Natural killer cell (primary cell): ENCODE measurements at places on chromosomes 16 and 17. TPM values are rescaled to one million over a fixed set of nuclear protein-coding genes. Genes with fewer than 3 reads are reported as not detected.

DNA sequence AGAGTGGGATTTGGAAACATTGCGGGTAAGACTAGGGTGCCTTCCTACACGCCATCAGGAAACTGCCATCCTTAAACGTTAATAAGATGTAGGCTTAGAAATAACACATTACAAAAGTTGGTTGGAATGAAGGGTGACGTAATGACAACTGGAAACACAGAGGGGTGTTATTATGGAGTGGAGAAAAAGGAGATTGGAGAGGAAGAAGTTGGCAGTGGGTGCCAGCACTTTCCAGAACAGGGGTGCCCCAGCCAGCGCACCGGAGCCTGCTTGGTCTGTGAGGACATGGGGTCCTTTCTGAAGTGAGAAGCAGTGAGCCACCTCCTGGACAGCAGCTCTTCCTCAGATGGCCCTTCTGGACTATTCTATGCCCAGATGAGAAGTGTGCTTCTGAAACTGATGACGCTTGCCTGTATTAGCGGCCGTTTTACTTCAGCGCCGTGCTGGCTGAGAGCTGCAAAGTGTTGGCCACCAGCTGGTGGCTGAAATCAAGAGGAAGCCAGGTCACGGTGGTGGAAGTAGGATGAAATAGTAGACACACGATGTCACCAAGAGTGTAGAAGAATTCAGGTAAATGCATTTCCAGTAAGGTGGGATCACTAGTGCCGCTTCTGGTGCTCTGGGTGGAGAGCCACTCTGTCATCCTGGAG lies 244.8 kb downstream of the NTN1 start:
- no peak for DNase-seq
- no peak overlapping the region for H3K27ac ChIP-seq
- H3K36me3 ChIP-seq: no peaks in the 10 kb centered on the region
- H3K4me1 ChIP-seq: no peaks in the 10 kb centered on the region
- no peak overlapping the region for H3K4me3 ChIP-seq

DNA sequence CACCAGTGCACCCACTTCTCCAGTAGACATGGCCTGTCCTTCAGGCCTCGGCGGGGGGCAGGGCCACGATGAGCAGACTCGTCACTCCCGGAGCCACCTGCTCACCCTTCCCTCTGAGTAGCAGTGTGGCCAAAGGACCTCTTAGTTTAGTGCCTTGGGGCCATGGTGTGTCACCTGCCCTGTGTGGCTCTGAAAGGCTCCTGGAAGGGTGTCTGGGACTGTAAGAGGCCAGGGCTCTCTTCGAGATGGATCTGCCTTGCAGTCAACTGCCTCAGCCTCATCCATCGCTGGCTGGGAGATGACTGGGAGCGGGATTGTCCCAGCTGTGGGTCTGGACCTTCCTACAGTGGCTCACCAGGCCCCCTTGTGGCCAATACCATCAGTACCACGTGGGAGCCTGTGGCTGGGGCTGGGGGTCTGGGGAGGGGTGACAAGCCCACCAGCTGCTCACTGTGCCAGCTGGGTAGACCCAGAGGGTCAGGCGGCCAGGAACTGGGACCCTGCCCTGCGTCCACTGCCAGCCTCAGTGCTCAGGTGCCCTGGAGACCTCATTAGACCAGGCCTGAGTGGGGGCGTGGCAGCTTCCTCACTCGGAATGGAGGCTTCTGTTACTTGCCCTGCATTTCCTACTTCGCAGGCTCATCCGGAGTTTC lies 133.4 kb downstream of the OR1D5 start:
- DNase-seq: peak; percentile 48
- no peaks in the 10 kb centered on the region for H3K27me3 ChIP-seq
- H3K4me3 ChIP-seq: no peak overlapping the region
- peaks cover 27% of the 10 kb centered on the region for H3K36me3 ChIP-seq
- no peak overlapping the region for H3K27ac ChIP-seq

DNA sequence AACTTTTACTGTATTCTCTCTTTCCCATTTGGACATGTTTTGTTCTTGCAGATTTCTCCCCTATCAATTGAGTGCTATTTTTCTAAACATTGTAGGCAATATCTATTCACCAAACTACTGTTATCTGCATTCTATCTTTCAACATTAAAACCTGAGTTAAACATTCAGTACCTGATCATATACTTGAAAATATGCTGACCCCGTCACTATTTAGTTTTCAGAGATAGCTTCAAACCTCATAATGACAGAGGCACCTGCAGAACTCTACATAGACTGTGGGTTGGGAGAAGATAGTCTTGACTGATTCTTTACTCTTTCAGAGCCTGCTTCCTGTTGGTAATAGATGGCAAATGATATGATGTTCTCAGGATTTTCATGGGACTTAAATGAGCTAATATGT lies 965.7 kb upstream of the GOT2 start:
- DNase-seq: no peak
- no peak overlapping the region for H3K27ac ChIP-seq
- no peak overlapping the region for H3K4me3 ChIP-seq
- H3K36me3 ChIP-seq: no peaks in the 10 kb centered on the region

DNA sequence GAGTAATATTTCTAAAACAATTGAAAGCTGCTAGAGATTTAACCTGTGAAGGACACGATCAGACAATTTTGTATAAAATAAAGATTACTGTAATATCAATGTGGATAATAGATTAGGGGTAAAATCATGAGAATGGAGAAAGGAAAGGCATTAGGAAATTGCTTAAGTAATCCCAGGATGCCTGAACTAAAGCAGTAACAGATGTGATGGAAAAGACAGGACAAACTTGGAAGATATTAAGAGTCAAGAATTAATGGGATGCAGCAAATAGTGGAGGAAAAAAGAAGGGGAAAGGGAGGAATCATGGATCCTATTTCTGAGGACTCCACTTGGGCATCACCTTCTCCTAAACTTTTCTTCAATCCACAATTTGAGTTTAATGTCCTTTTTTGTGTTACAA lies 437.1 kb upstream of the PMFBP1 start:
- DNase-seq: no peak
- H3K4me3 ChIP-seq: no peak overlapping the region
- no peaks in the 10 kb centered on the region for H3K27me3 ChIP-seq
- no peaks in the 10 kb centered on the region for H3K4me1 ChIP-seq
- no peaks in the 10 kb centered on the region for H3K36me3 ChIP-seq

Gene PFN1
- 1,278 TPM for total RNA-seq

GRCh38 chr17:81961087-81961511 lies at the start of gene NOTUM:
Gene NOTUM (minus strand): TSS chr17:81961187. CDS start chr17:81960909, 278 bp downstream.
- peaks cover 28% of the 10 kb centered on the region for H3K4me1 ChIP-seq
- H3K36me3 ChIP-seq: no peaks in the 10 kb centered on the region
- H3K4me3 ChIP-seq: peak within 1 kb of the TSS; percentile 7
- H3K27ac ChIP-seq: no peak within 1 kb of the TSS

- H3K27me3 ChIP-seq: no peaks in the 10 kb centered on the region
- no peak overlapping the region for H3K27ac ChIP-seq
- H3K4me3 ChIP-seq: no peak overlapping the region
- H3K4me1 ChIP-seq: no peaks in the 10 kb centered on the region
These were observed 6.4 kb downstream of the LRRC3C start for GRCh38 chr17:39933912-39934311.
